ENCODE measurements at places on chromosomes 5 and 9.

DNA sequence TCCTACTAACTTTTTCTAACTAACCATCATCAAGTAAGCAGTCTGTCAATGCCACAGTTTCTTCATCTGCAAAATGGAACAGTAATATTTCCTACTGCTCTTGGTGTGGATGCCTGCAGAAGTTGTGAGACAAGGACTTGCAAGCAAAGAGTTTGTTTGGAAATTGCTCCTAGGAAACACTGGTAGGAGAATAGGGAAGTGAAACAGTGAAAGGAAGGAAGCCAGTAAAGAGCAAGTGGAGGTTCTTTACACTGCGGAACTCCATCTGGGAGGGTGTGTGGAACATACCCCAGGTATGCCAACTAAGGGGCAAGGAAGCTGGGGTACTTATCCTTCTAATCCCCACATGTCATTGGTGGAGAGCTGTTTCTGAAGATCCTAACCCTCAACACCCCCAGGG, 119.9 kb downstream of the FOXD1 start:
- no peak for DNase-seq

- no peak for DNase-seq
Measured at GRCh38 chr5:180133971-180134508, 62.5 kb upstream of the RNF130 start.

DNA sequence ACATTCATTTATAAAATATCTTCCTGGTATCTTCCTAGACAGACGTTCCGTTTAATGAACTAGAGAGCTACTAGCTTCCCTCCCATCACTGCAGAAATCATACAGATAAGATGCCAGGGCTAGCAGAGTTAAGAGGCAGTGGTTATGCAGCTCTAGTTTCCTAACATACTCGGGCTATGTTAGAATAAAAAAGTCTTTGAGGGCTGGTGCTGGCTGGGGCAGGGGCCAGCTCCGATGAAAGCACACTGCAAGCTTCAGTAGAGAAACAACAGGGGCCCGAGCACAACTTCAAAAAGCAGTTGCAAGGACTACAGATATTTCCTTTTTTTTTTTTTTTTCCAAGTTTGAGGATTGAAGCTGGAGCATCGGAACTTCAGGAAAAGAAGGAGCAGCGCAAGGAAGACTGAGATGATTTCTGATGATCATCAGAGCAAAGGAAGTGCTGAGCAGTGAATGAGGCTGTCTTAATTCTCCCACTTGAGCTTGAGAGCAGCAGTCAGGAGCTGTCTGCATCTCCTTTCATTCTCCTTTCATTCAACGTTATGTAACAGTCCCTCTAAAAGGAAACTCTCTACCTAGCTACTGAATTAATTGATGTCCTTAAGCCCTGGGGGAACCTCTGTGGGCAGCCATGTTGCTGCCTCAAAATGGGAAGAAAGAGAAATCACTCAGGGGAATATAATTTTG, 47.6 kb upstream of the ADCY2 start:
- no peak for DNase-seq

- DNase-seq, result peak; percentile 57
Measured at GRCh38 chr5:141778206-141778605, 96.2 kb upstream of the ARAP3 start.

- DNase-seq, result no peak
Measured at GRCh38 chr5:36528588-36528987, 77.8 kb upstream of the SLC1A3 start.

DNA sequence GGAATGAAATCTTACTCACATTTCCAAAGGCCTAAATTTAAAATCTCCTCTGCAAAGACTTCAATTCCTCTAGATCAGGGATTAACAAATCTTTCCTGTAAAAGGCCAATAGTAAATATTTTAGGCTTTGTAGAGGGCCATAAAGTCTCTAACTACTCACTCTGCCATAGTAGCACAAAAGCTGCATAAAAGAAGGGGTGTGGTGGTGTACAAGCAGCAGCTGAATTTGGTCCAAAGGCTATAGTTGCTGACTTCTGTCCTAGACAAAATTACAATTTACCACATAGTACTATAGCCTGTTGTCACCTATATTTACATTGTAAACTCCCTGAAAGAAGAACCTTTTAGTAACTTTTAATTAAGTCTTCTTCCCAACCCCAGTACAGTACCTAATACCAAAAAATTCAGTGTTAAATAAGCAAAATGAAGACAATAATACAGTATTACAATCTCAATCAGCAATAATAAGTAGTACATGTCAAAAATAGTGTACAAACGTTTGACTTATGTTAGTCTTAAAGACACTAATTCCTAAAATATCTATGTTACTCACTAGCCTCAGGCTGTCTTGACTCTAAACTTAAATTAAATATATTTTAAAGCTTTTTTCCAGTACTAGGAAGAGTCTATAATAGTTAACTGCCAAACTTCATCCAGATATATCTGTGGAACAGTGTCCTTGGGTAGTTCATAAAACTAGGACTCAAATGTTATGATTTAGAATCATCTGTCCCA, 6.9 kb downstream of the CETN3 start:
- DNase-seq, result no peak

DNA sequence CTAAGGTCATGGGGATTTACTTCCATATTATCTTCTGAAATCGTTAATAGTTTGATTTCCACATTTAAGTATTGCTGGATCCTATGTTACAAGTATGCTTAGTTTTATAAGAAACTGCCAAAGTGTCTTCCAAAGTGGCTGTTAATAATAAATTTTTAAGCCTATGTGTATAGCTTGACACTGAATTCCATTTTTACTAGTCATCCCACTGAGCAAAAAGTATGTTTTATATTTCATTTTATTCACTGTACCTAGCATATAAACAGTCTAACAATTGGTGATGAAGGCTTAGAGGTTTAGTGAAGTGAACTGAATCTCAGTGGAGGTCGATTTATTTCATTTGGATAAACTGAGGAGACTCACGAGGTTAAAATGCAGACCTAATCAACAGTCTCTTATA, 174.6 kb downstream of the ADAMTS6 start:
- peak; percentile 62 for DNase-seq

DNA sequence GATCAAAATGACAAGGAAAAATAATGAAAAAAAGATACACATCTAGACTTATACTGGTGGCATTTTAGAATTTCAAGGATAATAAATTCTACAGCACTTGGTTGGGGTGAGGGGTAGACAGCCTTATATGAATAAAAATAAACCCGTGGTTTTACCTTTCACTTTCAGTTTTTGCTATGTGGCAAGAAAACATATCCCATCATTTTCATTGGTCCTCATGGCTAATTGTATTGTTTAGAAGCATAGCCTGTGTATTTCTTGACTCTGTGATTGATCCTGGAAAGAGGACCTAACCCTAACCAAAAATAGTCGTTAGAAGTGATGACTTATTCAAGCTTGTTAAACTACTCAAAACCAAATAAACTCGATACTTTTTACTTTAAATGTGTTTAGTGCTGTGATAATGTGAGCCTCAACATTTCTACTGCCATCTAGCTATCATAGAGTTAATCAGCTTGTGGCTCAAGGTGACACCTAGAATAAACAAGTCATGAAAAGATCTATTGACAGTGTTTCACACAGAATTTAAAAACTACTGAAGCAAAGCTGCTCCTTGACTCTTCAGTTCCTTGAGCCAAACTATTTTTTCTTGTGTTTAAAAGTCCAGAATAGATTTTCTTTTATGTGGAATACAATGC, 153.3 kb upstream of the IZUMO3 start:
- DNase-seq, result no peak

DNA sequence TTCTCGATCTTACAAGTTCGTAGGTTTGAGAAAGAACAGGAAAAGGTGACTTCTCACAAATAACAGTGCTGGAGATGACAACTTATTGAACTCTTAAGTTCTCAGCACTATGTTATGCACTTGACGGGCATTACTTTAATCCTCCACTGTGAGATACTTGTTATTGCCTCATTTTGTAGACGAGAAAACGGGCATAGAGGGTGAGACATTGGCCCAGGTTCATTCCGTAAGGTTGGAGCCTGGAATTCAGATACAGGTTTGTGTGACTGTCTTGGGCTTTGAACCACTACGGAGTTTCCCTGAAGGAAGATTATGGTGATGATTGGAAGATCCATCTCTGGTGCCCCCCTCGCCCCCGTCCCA, 657 bp downstream of the MAT2B start:
- no peak for DNase-seq

DNA sequence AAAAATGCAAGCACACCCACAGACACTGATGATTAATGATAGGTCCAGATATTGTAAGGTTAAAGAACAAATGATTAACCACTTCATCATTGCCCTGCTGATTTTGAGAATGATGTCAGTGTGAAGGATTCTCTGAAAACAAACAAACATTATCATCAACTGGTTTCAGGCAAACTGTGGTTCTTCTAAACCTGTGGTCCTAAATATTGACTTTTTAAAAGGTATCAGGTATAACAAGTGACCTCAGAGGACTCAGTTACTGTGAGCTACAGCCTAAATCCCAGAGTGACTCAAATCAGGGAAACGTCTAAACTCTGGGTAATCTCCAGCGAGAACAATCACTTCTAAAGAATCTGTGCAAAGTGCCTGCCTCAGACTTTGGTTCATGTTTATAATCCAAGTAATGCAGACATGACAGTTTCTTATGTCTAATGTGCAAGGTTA, 172.3 kb upstream of the CDH6 start:
- DNase-seq, result peak; percentile 58

GRCh38 chr9:124320062-124320973, 62.6 kb downstream of the NEK6 start:
- DNase-seq, result peak; percentile 71
